Esophagus muscularis mucosa (tissue), 4 donors: ENCODE measurements at places on chromosomes 6 and 20.

DNA sequence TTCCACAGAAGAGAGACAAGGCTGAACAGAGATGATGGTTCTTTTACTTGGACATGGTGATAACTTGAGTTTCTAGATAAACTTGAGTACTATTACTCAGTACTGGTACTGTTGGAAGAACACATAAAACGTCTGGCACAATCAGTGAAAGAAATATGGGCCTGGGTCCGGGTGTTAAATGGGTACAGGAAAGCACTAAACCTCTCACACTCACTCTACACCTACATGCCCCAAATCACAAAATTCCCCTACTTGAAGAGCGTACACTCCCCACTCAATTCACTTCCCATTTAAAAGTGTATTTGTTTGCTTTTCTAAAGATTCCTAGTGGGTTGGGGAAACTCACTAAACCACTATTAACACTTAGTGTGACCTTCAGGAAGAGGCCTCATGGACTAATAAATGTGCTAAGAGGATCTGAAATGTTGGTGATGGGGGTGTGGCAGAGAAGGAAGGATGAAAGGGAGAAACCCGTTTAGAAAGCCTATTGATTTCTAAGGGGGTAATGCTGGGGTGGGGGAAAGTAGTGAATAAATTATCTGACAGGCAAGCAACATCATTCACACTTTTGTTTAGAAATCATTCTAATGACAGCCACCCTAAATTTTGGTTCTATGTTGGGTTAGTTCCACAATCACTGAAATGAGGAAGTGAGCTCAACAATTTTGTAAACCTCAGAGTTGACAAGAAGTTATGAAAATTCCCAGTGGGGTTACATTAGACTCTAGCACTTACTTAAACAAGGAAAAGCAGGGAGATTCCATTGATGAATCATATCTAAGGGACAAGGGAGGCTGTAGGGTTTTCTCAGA is 222.6 kb upstream of the MARCKS start:
- no peak for DNase-seq

DNA sequence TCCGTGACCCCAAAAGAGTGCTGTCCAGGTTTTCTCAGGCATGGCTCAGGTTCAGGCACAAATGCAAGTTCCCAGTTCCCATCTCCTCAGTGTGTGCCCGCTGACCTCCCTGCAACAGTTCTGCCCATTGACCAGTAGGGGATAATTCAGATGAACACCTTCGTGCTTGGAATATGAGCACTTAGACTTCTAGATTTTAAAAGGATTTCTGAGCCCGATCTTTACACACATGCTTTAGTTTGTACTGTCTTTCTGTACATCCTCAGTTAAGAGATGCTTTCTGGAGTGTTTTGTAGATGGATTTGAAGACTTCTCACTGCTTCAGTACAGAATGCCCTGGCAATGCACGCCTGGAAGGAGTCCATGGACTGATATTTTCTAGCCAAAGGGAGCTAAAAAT is 239.6 kb upstream of the PLCB4 start:
- no peak for DNase-seq

DNA sequence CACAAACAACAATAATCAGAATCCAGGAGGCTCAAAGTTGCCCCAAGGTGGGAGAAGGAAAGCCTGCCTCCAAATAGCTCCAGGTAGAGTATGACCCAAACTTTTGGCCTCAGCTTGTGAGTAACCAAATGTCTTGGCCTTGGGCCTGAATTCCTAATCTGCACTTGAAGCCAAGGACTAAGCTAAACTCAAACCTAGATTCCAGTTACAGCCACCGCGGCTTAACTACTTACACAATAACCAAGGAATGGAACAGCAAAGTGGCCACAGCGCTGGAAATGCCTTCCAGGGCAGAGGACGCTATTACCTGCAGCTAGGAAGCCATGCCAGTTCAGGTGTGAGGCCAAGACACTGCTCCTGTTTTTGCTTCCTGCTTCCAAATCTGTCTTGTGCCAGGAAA is 4.6 kb downstream of the NINL start:
- no peak for DNase-seq

GRCh38 chr6:51753635-51754034 is 333.8 kb downstream of the PKHD1 start:
- DNase-seq: no peak
